Stimulated activated CD8-positive, alpha-beta memory T cell treated with anti-CD3 and anti-CD28 coated beads, Interleukin-12 subunit alpha, Interleukin-12 subunit beta, amount 100 ng/mL, for 1 hour (primary cell): ENCODE measurements at places on chromosomes 2 and 18.
A peak's percentile ranks its signal among the peaks of the same experiment; 100 is the strongest.

- no peak for DNase-seq
Observed at GRCh38 chr18:35343488-35343935, 708 bp downstream of the ZNF24 start.

GRCh38 chr2:173149491-173149890 lies 73.8 kb downstream of the MAP3K20 start:
- DNase-seq: peak; percentile 21

DNA sequence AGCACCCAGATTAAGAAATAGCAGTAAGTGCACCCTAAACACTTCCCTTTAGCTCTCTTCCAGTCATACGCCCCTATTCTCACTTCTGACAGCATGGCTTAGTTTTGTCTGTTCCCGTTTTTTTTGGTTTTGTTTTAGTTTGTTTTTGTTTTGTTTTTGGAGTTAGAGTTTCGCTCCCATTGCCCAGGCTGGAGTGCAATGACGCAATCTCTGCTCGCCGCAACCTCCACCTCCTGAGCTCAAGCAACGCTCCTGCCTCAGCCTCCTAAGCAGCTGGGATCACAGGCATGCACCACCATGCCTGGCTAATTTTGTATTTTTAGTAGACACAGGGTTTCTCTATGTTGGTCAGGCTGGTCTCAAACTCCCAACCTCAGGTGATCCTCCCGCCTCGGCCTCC lies 2067.7 kb downstream of the SUCLG1 start:
- no peak for DNase-seq

DNA sequence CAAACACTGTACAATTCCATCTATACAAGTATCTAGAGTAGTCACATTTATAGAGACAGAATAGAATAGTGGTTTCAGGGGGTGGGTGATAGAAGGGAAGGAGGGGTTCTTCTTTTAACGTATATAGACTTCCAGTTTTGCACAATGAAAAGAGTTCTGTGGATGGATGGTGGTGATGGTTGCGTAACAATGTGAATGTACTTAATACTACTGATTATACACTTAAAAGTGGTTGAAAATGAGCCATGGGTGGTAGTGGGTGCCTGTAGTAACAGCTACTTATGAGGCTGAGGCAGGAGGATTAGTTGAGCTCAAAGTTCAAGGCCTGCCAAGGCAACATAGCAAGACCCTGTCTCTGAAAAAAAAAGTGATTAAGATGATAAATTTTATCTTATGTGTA lies 85.8 kb downstream of the SETBP1 start:
- no peak for DNase-seq

DNA sequence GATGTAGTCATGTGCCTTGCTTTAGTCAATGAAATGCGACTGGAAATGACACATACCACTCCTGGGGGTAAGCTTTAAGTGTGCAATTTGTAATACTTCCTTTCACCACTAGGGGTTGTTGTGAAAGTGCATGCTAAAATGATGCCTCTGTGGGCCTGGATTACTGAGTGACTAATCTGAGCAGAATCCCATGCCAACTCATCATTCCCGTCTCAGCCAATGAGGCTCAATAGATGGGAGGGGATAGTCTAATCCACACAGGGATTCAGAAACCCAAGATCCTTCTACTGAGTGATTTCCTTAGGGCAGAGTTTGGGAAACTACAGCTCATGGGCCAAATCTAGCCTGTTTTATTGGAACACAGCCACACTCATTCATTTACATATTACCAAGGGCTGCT lies 54.0 kb downstream of the HRH4 start:
- no peak for DNase-seq

DNA sequence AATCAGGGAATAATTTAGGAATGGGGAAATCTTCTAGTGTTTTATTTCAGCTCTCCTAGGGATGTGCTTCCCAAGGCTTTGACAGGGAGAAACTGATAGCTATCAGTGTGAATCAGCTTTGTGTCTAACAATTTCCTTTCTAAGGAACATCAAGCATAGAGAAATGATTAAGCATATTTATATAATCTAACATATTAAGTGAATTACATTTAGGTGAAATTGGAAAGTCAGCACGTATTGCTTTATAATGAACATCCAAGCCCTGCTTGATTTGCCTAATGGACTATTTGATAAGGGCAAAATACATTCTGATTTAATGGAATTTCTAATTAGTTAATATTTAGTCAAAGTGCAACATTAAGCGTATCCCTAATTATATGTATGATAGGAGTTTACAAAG lies 19.5 kb upstream of the TSPYL6 start:
- DNase-seq: no peak

DNA sequence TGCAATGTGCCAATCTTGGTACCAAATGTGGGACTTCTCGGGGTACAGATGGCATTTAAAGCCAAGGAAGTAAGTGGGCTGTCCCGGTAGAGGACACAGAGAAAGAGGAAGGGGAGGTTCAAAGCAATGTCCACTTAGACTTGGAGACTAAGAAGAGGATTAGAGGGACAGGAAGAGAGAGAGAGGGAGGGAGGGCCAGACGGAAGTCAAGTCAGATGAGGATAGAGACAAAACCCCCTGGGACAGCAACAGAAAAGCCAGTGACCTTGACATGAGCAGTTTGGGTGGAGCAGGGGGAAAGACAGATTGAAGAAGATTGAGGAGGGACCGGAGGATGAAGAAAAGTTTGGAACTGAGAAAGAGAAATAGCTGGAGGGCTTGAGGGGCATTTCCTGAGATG lies 164.5 kb downstream of the NCK2 start:
- DNase-seq: no peak
